ENCODE measurements at places on chromosomes 12 and 14.
A peak's percentile ranks its signal among the peaks of the same experiment; 100 is the strongest.

GRCh38 chr12:32983968-32984367, 87.4 kb upstream of the PKP2 start:
- no peak for DNase-seq

GRCh38 chr12:104538891-104539462, 82.2 kb downstream of the CHST11 start:
- no peak for DNase-seq

DNA sequence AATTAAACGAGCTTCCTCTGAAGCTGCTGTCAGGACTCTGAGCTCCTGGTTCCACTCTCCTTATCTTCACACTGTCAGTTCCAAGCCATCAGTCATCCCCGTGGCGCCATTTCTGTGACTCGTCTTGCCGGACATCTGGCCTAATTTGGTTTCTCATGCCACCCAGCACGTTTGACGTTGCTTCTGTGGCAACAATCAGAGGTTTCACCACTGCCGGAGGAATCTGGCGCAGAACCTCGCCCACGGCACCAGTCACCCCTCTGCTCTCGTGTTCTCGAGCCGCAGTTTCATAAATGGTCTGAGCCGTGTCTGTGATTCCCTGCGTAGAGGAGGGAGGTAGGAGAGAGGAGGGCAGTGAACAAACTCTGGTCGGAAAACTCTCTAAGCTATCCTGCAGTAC, 29.7 kb downstream of the BDKRB1 start:
- DNase-seq, result no peak

DNA sequence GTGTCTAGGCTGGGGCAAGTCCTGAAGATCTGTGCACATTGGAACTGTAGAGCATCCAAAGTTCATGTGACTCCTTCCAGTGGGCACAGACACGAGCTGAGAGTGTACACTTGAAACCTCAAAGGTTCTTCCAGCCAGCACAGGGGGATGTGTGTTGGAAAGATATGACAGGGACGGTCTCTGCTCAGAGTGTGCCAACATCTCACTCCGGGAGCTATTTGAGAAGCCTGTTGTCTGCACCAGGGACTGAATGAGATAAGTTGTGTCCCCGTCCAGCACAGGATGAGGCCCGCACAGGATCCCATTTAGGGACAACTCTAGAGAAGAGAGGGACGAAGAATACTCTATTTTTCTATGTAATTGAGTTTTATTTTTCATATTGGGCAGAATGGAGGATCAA, 136.3 kb downstream of the SNAPC1 start:
- no peak for DNase-seq

DNA sequence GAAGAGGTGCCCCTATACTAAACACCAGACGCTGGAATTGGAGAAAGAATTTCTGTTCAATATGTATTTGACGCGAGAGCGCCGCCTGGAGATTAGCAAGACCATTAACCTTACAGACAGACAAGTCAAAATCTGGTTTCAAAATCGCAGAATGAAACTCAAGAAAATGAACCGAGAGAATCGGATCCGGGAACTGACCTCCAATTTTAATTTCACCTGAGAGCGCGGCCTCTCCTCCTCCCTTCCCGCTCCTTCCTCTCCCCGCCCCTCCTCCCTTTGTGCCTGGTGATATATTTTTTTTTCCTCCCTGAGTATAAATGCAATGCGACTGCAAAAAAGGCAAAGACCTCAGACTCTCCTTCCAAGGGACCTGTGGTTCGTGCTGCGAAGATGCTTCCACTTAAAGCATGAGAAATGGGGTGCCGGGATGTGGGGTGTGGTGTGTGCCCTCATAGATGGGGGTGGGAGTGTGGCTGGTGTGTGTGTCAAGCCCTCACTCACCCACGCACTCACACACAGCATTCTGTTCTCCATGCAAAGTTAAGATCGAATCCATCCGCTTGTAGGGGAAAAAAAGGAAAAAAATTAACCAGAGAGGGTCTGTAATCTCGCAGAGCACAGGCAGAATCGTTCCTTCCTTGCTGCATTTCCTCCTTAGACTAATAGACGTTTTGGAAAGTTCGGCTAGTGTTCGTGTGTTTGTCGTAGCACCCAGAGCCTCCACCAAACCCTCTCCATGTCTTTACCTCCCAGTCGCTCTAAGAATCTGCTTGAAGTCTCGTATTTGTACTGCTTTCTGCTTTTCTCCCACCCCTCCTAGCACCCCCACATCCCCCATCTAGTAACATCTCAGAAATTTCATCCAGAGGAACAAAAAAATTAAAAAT, 4.5 kb downstream of the HOXC10 start:
- no peak for DNase-seq

GRCh38 chr14:79661752-79662151, 549.6 kb downstream of the DIO2 start:
- DNase-seq, result no peak

DNA sequence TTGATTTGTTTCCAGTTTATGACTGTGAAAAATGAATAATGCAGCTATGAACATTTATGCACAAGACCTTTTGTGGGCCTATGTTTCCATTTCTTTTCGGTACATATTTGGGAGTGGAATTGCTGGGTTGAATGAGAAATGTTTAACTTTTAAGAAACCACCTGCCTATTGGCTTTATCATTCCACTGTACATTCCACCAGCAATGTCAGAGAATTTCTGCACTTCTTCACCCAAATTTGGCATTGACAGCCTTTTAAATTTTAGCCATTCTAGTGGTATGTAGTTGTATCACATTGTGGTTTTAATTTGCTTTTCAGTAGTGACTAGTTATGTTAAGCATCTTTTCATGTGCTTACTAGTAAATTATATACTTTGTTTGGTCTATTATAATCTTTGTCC, 317.0 kb upstream of the TMTC1 start:
- DNase-seq, result no peak

DNA sequence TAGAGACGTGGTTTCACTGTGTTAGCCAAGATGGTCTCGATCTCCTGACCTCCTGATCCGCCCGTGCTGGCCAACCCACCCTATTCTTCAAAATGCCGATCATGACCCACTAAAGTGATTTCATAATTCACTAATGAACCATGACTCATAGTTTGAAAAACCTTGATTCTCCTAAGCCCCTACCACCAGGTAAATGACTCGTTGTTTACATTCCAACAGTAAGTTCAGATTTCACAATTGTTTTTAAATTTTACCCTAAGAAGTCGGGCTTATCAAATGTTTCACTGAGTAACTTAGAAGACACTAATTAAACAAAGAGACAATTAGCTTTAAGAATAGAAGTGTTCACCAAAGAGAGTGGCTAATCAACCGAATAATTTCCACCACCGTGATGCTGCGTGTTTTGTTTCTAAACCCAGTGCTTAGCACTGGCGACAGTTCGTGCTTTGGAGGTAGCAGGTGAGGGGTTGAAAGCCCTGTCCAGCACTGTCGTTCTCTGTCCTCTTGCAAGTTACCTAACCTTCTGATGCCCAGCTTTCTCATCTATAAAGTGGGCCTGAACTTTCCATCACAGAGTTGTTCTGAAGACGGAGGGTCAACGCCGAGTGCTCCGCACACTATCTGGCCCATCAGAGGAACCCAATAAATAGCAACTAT, 136.5 kb downstream of the NTF3 start:
- DNase-seq, result no peak

DNA sequence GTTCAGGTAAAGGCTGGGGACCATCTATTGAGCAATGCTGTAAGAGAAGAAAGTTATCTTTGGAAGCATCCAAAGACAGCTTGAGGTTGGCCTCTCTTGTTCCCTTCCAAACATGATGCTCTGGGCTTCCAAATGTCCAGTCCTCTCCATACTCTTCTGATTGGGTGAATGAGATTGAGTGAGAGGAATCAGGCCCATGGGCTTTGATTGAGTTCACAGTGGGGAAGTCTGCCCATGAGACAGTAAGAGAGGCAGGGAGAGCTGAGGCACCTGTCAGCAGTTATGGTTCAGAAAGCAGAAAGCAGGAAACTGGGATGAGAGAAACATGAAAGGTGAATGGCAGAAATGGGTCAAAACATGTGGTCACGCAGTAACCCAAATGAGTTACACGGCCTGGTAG, 1006.9 kb downstream of the VRK1 start:
- no peak for DNase-seq

GRCh38 chr12:122381021-122381420, 41.4 kb downstream of the CLIP1 start:
- DNase-seq, result no peak

- DNase-seq, result no peak
These were observed 8.5 kb upstream of the MGAT4C start for GRCh38 chr12:86264451-86265328.

GRCh38 chr12:90188857-90189256, 480.2 kb upstream of the ATP2B1 start:
- no peak for DNase-seq

DNA sequence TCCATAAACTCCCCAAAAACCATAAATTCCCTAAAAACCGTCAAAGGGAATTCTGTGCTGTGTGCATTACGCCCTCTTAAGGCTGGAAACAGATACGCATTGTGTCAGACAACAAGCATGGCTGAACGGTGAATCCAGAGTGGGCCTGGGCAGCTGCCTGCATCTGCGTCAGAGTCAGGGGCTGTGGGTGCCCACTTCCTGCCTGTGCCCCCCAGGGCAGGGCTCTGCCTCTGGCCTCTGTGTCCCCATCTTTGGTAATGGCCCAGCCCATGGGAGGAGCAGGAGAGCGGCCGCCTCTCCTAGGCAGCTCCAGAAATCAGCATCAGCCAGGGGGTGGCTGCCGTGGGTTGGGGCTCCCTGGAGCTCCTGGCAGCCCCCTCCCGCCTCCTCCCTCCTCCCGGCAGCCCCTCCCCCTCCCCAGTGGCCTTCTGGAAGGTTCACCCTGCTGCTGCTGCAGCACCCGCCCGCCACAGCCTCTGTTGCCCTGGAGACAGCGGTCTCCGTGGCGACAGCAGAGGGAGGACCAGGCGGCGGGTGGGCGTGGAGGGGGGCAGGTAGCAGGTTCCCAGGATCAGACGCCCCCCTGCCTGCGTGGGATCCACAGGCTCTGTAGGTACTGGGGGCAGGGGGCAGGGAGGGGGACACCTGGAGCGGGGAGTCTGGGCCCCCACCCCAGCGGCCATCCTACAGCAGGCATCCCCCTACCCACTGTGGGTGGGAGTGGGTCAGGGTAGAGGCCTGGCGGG, 5.9 kb downstream of the MMP17 start:
- DNase-seq, result no peak

- no peak for DNase-seq
These were observed 528.9 kb downstream of the TMEM121 start for GRCh38 chr14:106055289-106055688.

DNA sequence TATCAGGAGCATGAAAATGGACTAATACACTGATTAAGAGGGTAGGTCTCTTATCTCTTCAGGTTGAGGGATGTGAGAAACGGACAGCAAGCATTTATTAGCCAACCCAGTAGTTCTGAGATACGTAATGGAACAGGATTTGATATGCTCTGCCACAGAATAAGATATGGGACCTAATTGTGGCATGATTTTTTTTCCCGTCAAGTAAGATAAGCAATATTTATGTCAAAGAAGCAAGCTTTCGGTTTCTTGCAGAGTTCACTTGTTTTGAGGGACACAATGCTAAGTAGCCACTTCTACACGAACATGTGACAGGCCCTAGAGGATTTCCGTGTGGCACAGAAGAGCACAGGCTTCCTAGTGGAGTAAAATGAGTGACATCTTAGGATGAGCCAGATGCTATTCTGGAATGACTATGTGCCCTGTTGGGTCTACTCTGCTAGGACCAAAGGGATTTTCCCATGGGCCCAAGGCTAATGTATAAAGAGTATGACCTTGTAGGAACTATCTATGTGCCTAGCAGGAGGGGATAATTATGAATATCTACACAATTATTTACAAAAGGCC, 57.9 kb downstream of the SLC38A1 start:
- DNase-seq, result no peak

DNA sequence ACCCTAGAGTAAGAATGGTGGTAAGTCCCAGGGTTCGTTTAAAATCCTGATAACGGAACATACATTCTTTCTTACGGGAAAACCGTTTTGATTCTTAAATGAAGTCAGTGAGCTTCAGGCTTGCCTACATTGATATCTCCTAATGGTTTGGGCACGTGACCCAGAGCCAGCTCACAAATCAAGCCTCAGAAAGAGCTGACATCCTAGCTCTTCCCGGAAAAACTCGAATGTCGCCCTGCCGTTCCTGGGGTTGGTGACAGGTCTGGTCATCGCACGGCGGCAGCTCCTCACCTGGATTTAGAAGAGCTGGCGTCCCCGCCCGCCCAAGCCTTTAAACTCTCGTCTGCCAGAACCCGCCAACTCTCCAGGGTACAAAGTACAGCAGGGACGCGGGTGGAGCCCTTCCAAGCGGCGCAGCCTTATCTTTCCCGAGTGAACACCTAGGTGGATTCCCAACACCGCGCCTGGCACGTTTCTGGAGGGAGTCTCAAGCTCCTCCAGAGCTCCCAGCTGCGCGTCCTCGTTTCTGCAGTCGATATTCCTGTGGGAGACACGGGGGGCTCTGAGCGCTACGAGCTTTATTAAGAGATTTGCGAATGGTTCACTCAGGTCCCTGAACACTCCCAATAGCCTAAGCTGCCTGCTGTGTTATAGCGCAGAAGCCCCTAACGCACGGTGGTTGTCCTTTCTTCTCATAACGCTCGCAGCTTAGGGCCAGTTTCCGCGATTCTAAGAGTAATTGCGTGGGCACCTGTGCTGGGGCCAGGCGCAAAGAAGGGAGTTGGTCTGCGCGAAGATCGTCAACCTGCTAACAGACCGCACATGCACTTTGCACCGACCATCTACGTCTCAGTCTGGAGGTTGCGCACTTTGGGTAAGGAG, at the start of gene SSTR1:
TSS of gene SSTR1 (plus strand) at position 169 of the 882 bp plus-strand sequence. CDS start 1,486 bp downstream, outside the sequence.
- no peak for DNase-seq

DNA sequence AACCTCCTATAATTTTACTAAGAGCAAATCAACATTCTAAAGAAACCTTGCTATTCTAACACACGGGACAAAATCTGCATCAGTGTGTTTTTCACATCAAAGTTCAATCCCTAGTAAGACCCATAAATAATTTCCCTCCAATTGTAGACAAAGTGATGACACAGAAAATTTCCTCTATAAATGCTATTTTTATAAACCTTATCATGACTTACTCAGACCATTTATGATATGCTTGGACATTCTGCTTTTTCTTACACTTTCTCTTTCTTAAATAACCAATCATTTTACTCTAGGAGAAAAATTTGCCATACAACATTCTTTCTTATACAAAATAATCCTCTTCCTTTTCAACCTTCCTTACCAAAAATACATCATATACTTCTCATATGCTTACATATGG, 67.0 kb downstream of the SDR9C7 start:
- no peak for DNase-seq

GRCh38 chr12:93308281-93308680, 69.4 kb upstream of the NUDT4 start:
- DNase-seq, result no peak

- peak; percentile 5 for DNase-seq
These were observed 58.9 kb upstream of the TMTC2 start for GRCh38 chr12:82627799-82628198.

DNA sequence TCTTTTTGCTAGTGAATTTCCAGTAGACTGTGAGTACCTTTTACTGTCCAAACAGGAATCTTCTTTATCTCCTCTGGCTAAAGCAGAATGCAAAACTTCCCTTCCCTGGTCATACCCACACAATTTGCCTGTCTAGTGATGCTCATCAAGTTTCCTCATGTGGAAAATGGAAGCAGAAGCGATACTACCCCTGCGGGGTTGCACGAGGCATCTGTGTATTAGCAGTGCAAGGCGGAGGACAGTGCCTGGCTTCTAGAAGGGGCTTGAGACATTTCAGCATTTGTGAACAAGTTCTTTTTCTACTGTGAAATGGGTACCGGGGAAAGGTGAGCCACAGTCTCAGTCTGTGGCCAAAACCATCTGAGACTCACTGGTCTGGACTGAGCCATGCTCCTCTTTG, 340.9 kb downstream of the AACS start:
- no peak for DNase-seq

Data from cerebellum (tissue), 4 donors.